ENCODE measurements at places on chromosomes 6 and 20.

GRCh38 chr6:154996841-154997311, 1.8 kb downstream of the TIAM2 start:
- no peak for DNase-seq

GRCh38 chr6:139174961-139175360, 40.1 kb downstream of the HECA start:
- no peak for DNase-seq

- DNase-seq: peak; percentile 8
Observed at GRCh38 chr6:80938131-80938530, 814.4 kb downstream of the TENT5A start.

DNA sequence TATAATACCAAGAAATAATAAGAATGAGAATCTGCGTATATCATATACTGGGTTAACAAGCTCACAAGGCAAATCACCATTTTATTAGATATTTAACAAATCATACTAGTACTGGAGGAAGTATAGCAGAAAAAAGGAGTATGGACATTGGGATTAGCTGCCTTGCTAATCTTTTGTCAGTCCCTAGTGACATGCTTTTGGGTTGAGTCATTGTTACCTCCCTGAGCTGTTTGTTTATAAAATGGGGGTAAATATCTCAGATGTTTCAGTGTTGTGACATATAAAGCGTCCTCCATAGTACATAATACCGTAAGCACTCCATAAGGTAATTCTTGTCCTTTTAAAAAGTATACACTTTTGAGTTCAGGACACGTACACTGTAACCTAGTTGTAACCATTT, 107.0 kb downstream of the ESR1 start:
- DNase-seq: no peak

GRCh38 chr6:80277501-80277900, 171.0 kb downstream of the BCKDHB start:
- no peak for DNase-seq

DNA sequence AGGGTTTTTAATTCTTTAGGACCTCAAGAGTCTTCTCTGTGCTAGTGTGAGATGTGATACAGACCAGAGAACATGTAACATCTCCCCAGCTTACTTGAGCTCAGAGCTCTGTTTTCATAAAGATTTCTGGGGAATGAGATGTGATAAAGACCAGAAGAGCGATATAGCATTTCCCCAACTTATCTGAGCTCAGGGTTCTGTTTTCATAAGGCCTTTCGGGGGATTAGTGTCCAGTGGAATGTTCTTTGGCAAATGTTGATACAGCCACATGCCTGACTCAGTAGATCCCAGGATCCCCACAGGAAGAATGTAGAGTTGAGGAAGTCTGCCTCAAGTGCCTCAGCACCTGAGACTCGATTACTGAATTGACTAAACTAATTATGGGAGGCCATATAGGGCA, 18.7 kb upstream of the TOP1 start:
- no peak for DNase-seq

DNA sequence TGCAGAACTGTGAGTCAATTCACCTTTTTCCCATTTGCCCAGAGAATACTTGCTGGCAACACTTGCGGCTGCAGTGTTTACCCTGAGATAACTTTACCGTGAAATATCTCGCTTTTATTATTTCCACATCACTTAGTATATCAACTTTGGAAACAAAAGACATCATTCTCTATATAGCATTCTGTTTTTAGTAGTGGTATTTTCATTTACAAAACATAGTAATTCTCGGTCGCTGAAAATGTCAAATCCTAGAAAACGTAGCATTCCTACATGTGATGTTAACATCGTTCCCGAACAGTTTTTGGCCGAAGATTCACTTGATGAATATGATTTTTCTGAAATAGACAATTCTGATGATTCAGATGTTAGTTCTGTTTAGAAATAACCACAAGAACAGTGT, 52.0 kb downstream of the NHLRC1 start:
- DNase-seq: no peak

- DNase-seq: no peak
Observed at GRCh38 chr6:45922728-45923351, 92.8 kb downstream of the CLIC5 start.

DNA sequence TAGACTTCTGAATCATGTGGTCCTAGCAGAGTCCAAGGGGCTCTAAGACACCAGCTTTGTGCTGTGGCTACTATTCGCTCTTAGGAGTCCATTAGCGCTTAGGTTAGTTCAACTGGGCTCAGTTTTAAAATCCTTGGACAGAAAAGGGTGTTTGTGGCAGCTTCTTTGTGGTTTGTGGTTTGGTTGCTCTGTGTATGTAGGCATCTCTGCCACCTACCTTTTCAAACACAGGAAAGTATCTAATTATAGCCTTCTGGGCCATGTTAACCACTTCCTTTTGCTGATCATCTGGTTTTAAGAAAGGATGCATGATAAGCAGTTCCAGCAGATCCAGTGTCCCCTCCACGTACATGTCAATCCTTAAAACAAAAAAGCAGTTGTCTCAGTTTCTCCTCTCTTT, 10.8 kb downstream of the GSTA4 start:
- DNase-seq: no peak

- peak; percentile 97 for DNase-seq
Observed at GRCh38 chr20:33685328-33686099, 671 bp downstream of the E2F1 start.

DNA sequence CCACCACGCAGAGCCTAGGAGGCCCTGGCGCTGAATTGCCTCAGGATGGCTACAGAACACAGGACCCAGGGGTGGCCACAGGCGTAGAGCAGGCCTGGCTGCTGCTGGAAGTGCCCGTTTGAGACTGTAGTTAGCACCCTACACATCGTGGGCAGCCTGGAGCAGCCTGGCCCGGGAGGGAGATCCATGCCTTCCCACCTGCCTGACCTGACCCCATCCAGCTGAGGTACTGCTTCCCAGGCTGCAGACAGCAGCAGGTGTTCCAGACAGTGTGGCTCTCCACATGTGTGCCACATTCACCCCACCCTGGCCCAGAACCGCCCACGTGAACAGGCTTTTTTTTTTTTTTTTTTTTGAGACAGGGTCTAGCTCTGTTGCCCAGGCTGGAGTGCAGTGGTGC, 20.9 kb upstream of the MAP1LC3A start:
- DNase-seq: no peak

DNA sequence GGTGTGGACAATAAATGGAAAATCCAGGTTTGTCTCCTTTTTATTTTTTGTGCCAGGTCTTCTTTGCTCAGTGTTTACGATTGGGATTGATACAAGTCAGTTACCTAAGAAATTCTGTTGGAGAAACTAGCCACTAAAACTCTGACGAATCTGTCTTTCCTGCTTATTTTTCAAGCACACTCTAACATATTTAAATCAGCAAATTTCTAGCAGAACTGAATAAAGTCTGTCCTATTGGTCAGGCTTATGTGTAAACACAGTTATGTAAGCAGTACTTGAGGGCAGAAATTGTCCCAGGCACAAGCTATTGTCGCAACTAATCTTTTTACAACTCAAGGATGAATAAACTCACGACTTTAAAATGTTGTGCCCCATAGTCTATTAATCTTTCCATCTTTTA, 12.1 kb upstream of the EXOC2 start:
- no peak for DNase-seq

- DNase-seq: no peak
Observed at GRCh38 chr6:131036601-131037000, 26.4 kb downstream of the EPB41L2 start.

DNA sequence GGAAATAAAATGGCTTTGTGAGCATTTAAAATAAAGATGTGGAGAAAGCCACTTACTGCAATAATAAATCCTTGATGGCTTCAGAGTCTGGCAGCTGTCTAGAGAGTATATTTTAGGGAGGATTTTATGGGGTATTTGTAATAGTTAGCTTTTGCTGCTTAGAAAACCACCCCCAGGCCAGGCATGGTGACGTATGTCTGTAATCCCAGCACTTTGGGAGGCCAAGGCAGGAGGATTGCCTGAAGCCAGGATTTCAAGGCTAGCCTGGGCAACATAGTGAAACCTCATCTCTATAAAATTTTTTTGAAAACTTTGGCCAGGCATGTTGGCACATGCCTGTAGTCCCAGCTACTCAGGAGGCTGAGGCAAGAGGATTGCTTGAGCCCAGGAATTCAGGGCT, 63.8 kb downstream of the ISM1 start:
- DNase-seq: no peak

- DNase-seq: no peak
Observed at GRCh38 chr6:75446241-75446880, 47.2 kb downstream of the FILIP1 start.

GRCh38 chr6:114064862-114065261, 93.9 kb upstream of the HDAC2 start:
- no peak for DNase-seq

- DNase-seq: no peak
Observed at GRCh38 chr20:36745234-36745926, 510 bp downstream of the NDRG3 start.

GRCh38 chr6:77397561-77397960, 65.7 kb downstream of the HTR1B start:
- DNase-seq: no peak

GRCh38 chr6:23027281-23027680, 457.9 kb downstream of the HDGFL1 start:
- DNase-seq: no peak

DNA sequence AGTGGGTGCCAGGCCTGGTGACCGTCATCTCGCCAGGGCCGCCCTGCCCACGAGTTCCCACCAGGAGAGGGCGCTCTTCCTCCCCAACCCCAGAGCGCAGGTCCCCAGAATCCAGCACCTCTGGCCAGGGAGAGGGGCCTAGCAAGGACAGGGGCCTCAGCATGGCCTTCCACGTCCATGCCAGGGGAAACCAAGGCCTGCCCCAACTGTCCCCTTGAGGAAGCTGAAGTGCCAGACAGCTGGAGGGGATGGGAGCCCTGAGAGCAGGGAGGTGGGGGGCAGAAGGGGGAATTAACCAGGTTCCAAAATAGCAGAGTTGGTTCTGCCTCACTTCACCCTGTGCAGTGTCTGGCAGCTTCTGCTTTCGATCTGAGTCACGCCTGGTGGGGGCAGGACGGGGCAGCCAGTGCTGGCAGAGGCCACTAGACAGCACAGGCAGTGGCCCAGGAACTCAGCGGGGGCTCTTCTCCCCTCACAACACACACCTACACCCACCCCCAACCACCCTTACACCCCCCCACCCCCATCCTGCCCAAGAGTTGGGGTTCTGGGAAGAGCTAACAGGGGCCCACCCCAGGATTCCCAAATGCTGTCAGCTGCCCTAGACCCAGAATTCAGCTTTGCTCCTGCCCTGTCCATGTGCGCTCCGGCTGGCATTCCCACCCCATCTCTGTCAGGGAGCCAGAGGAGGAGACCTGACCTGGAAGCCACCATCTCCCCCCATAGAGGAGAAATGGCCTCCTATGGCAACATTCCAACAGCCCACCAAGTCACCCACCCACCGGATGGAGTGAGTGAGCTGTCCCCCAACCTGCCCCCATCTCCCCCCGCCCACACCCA, 29.2 kb downstream of the TFEB start:
- DNase-seq: no peak

DNA sequence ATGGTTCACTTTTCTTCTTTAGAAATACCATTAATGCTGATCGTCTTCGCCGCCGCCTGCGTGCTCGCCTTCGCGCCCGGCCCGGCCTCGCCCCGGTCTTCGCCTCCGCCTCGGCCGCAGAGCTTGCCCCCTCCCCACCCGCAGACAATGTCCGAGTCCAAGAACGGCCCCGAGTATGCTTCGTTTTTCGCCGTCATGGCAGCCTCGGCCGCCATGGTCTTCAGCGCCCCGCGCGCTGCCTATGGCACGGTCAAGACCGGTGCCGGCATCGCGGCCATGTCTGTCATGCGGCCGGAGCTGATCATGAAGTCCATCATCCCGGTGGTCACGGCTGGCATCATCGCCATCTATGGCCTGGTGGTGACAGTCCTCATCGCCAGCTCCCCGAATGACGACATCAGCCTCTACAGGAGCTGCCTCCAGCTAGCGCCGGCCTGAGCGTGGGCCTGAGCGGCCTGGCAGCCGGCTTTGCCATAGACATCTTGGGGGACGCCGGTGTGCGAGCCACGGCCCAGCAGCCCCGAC, 4.8 kb upstream of the PRPH2 start:
- no peak for DNase-seq

GRCh38 chr6:5205035-5205507, 55.7 kb downstream of the LYRM4 start:
- no peak for DNase-seq

- DNase-seq: peak; percentile 48
Observed at GRCh38 chr6:39880594-39880993, 53.7 kb downstream of the MOCS1 start.

- no peak for DNase-seq
Observed at GRCh38 chr6:108294297-108294726, 542 bp upstream of the AFG1L start.

DNA sequence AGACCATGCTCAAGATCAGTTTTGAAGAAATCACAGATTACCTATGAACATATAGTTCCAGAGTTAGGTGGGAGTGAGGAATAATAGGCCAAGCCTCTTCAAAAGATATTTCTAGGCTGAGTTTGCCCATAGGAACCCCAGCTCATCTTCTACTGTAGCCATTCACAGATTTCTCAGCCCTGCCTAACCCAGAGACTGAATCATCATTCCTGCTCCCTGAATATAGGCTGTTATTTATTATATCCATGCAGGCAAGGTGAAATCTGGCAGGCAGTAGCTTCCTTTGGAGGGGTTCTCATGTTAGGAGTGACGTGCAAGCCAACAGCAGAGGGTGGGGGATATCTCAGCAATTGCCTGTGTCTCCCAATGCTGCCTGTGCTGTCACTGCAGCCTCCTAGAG, 25.6 kb upstream of the ADGRF4 start:
- no peak for DNase-seq

- DNase-seq: peak; percentile 86
Observed at GRCh38 chr6:27753668-27754407, 158.4 kb downstream of the OR2B2 start.

DNA sequence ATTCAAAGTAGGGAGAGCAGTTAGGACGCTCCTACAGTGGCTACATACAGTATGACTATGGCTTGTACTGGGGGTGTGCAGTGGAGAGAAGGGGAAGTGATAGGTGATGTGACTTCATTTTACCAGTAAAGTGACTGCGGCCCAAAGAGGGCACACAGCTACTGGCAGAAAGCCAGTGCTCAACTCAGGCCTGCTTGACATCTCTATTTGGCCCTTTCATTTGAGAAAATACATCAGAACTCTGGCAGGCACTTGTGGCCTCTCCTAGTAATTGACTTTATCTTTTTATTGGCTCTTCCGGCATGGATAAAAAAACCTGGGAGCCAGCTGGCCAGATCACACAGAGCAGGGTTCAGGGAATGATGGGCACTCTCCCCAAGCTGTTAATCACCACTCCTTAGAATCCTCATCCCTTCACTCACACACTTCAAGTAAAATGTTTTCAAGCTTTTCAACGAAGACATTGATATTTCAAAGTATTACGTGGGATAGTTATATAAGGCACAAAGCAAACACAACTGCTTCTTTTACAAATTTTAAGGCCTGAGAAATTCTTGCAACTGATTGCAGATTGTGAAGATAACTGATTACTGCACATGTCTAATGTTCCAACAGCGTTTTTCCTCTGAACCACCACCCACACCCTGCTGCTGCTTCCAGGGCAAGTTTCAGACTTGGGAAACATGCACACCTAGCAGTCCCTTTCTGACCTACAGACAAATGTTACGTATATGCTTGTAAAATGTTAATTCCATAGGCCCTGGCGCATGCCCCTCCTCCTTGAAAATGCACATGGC, 73.5 kb downstream of the TNFRSF21 start:
- peak; percentile 81 for DNase-seq

- no peak for DNase-seq
Observed at GRCh38 chr20:50369225-50370035, 140.8 kb upstream of the PTPN1 start.

GRCh38 chr20:56371977-56372376, 13.2 kb downstream of the FAM210B start:
- no peak for DNase-seq

- DNase-seq: no peak
Observed at GRCh38 chr6:46491628-46492547, 639 bp upstream of the RCAN2 start.
